ENCODE measurements at places on chromosomes 6 and 20. TPM values are rescaled to one million over a fixed set of nuclear protein-coding genes. Genes with fewer than 3 reads are reported as not detected.

- DNase-seq = no peak
Measured at GRCh38 chr6:29909985-29910384, 32.3 kb upstream of the HLA-A start.

OXT gene
- total RNA-seq = not detected

DNA sequence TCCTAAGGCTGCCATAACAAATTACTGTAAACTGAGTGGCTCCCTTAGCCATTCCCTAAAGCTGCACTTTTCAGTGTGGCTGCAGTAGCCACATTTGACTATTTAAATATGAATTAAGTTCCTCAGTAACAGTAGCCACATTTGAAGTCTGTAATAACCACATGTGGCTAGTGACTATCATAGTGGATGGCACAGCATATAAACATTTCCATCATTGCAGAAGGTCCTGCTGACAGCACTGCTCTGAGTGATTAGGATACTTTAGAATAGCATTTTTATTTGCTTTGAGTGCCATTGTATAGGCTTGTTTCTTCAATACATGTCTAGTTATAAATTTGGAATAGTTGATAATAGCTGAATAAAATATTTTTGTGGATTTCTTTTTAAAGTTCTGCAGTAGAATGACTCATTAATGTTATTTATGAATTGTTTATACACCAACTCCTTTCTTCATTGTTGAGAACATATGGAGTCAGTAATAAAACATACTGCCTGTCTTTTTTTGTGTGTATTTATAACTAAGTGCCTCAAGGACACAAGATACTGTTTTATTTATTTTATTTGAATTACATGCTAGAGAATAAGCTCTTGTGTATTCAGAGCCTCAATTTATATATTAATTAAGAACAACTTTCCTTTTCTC lies 217.2 kb downstream of the CDKAL1 start:
- DNase-seq = no peak

GRCh38 chr6:136927292-136927691 lies 5.2 kb downstream of the SLC35D3 start:
- DNase-seq = no peak

DNA sequence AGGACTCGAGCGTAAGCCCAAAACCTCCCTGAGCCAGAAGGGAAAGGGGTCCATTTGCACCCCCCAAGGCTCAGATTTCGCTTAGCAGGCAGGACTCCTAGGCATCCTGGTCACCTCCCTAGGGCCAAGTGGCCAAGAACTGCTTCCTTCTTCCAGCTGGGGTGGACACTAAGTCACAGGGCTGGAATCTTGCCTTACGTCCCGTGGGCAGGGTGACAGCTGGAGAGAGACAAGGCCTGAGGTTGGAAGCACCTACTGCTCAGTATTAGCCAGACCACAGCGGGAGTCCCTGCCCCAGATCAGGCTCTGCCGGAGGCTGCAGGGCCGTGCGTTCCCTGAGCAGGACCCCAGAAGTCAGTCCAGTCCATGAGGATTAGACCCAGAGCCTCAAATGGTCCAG lies 19.7 kb downstream of the LAMA5 start:
- no peak for DNase-seq

MCCD1 gene
- not detected for total RNA-seq

RSPO4 gene
- 0.91 TPM for total RNA-seq

ZSCAN23 gene
- total RNA-seq = 4.8 TPM

SIRPB2 gene
- total RNA-seq = 3.9 TPM
